Activated CD8-positive, alpha-beta memory T cell treated with anti-CD3 and anti-CD28 coated beads, Interleukin-2, amount 10 ng/mL, durations not matched to agents 7 days and 5 days (primary cell): ENCODE measurements at places on chromosomes 12 and 14. TPM values are rescaled to one million over a fixed set of nuclear protein-coding genes. Genes with fewer than 3 reads are reported as not detected.

Gene PKP2
- not detected for total RNA-seq

Gene C3AR1
- total RNA-seq: 10.7 TPM

Gene FGF23
- total RNA-seq: not detected

Gene EXOC3L4
- not detected for total RNA-seq

Gene C1S
- 2.5 TPM for total RNA-seq

Gene FGF6
- total RNA-seq: not detected

Gene ANAPC7
- 74.9 TPM for total RNA-seq

Gene HIGD1C
- not detected for total RNA-seq

Gene SYT1
- not detected for total RNA-seq

Gene CCDC197
- total RNA-seq: 0.14 TPM

Gene EGLN3
- total RNA-seq: 5.0 TPM

Gene PMEL
- 0.23 TPM for total RNA-seq

Gene PZP
- total RNA-seq: not detected

Gene COX8C
- total RNA-seq: not detected

Gene NOVA1
- 0.42 TPM for total RNA-seq

Gene FBXO21
- 21.7 TPM for total RNA-seq

Gene CIROP
- not detected for total RNA-seq

Gene SERPINA10
- not detected for total RNA-seq

Gene ASCL1
- not detected for total RNA-seq

Gene FOXG1
- not detected for total RNA-seq

Gene TAS2R50
- total RNA-seq: 1.1 TPM

Gene ETNK1
- 83.1 TPM for total RNA-seq

Gene GPR68
- total RNA-seq: 44.5 TPM

Gene CD4
- 0.82 TPM for total RNA-seq

Gene PIWIL1
- total RNA-seq: not detected

Gene CCDC196
- not detected for total RNA-seq

Gene LRTM2
- not detected for total RNA-seq

Gene CORO1C
- 63.0 TPM for total RNA-seq

Gene MAPKAPK5
- 48.1 TPM for total RNA-seq

Gene IL31
- not detected for total RNA-seq

Gene WNT5B
- total RNA-seq: 0.70 TPM

Gene ORMDL2
- 57.2 TPM for total RNA-seq

Gene KRT6C
- total RNA-seq: not detected

Gene GPR65
- 17.2 TPM for total RNA-seq

Gene RIPK3
- total RNA-seq: 22.9 TPM

Gene NANOG
- total RNA-seq: not detected

Gene KRT3
- total RNA-seq: not detected

Gene SERPINA12
- not detected for total RNA-seq
